ENCODE measurements at places on chromosomes 12 and 14.

- no peak for DNase-seq
Measured at GRCh38 chr12:75553398-75553797, 42.0 kb upstream of the KRR1 start.

GRCh38 chr12:69685810-69686209 lies 13.3 kb downstream of the BEST3 start:
- peak; percentile 45 for DNase-seq

- DNase-seq, result no peak
Measured at GRCh38 chr12:129404556-129404955, 499.3 kb downstream of the TMEM132D start.

GRCh38 chr12:94193168-94193567 lies 44.8 kb downstream of the PLXNC1 start:
- DNase-seq, result no peak

GRCh38 chr12:58202933-58203718 lies 261.8 kb downstream of the ATP23 start:
- no peak for DNase-seq

All from Panc1 (cell line).